ENCODE measurements at places on chromosomes 3 and 15. TPM values are rescaled to one million over a fixed set of nuclear protein-coding genes. Genes with fewer than 3 reads are reported as not detected.

The FBXW12 gene
- not detected for total RNA-seq

The CAV3 gene
- not detected for total RNA-seq

The EIF2A gene
- 62.1 TPM for total RNA-seq

The TRMT10C gene
- total RNA-seq, result 35.9 TPM

The VPS13C gene
- total RNA-seq, result 9.6 TPM

The GPX1 gene
- 296 TPM for total RNA-seq

The SRPRB gene
- 54.3 TPM for total RNA-seq

The TAGLN3 gene
- total RNA-seq, result not detected

The CKMT1A gene
- 2.6 TPM for total RNA-seq

The ANKRD63 gene
- 0.54 TPM for total RNA-seq

The SOX14 gene
- total RNA-seq, result not detected

The WNT5A gene
- 0.82 TPM for total RNA-seq

The CAPN3 gene
- 0.32 TPM for total RNA-seq

The SAMMSON gene
- total RNA-seq, result not detected
